ENCODE measurements at places on chromosomes 5 and 9.

DNA sequence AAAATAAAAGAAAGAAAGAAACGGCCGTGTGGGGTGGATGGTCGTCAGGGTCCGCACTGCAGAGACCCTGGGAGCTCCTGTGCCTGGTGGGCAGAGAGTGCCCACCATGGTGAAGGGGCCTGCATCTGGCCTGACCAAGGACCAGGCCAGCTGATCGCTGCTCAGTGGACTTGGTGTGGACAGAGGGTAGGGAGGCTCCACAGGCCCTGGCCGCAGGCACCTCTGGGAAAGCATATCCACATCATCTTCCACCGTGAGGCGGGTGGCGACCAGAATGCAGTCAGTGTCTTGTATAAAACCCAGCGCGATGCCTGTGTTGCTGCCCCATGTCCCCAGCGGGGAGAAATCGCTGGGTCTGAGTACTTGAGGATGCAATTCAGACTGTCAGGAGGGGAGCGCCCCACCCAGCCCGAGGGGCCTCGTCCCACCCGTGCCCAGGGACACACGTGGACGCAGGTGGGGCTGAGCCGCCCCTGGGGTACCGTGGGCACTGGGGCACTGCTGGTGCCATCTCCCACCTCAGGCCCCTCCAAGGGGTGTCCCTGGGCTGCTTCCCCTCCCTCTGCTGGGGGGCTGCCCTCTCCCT is 27.8 kb upstream of the SLC6A19 start:
- peak; percentile 78 for DNase-seq

DNA sequence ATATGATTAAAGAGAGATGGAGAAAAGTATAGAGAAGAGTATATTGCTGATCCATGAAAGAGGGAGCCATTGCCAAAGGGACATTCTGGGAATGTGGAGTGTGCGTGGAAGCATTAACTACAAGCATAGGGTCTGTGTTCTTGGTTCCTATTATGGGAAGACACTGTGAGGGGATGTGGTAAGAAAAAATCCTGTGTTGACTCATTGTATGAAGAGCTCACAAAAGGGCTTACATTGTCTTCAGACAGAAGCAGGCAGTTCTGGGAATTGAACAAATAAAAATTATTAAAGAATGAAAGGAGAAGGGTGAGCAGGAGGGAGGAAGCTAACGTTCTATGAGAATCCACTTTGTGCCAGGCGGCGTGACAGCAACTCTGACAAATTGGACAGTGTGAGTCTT is 250.4 kb upstream of the CHD1 start:
- DNase-seq: no peak

DNA sequence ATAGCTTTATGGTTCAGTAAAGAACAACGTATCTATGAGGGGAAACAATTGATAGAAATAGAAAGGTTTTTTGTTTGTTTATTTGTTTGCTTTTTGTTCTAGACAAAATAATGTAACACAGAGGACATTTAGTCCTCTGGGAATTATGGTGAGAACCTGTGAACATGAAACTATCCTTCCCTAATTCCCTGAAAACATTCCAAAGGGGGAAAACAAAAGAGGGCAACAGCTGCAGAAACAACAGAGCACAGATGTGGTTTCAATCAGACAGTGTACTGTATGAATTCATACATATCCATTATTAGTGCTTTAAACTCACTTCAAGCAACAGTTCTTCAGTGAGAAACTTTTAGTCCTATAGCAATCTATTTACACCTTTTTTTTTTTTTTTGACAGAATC is 1489.8 kb upstream of the C9orf72 start:
- no peak for DNase-seq

GRCh38 chr5:162078805-162079204 is 11.2 kb downstream of the GABRG2 start:
- no peak for DNase-seq

DNA sequence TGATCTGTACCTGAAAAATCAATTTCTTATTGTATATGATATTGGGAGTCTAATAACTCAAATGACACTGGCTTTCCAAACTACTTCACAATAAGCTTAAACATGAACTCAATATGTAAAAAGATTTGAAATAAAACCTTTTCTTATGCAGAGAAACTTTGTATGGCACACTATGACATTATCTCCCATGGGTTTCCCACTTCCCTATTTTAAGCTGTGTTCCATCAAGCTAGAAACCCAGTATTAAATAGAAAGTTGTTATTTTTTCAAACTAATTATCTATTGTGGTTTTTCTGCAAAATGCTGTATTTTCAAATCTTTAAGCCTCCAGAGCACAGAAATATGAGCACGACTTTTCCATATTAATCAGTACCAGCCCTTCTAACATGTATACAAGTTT is 174.7 kb downstream of the NFIB start:
- DNase-seq: no peak

DNA sequence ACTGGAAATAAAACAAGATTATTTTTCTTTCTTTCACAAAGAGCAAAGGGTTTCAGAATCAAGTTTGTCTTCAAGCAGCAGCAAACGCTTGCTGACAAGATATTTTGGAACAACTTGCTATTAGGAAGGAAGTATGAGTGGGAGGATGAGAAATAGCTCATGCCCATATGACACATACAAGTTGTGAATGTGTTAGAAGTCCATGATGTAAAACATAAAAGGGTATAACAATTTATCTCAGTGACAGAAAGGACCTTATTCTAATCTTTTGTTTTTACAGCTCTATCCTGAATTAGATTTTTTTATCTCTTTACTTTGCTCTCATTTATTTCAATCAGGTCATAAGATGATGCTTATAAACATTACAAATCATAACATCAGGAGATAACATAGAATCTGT is 516.6 kb upstream of the MEF2C start:
- no peak for DNase-seq

- DNase-seq: no peak
Observed at GRCh38 chr5:79122973-79123372, 11.4 kb downstream of the BHMT start.

GRCh38 chr5:103021314-103021713 is 98.6 kb downstream of the GIN1 start:
- no peak for DNase-seq
